ENCODE measurements at places on chromosomes 6 and 20.

GRCh38 chr6:16118825-16119224, 10.1 kb upstream of the MYLIP start:
- DNase-seq = no peak

DNA sequence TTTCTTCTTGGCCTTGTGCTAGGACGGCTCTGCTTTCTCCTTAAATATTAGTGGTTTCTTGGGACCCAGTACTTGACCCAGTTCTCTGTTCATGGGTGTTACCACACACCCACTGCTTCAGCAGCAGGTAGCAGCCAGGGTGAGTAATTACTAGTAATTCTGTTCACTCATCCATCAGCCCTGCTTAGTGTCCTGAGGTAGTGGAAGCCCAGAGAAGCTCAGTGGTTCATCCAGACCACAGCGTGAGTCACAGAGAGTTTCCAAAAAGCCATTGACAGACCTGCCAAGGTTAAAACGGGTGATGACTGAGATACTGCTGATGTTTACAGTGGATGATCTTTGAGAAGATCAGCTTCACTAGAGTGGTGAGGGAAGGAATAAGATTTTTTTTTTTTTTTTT, 51.7 kb upstream of the HINT3 start:
- DNase-seq = no peak

DNA sequence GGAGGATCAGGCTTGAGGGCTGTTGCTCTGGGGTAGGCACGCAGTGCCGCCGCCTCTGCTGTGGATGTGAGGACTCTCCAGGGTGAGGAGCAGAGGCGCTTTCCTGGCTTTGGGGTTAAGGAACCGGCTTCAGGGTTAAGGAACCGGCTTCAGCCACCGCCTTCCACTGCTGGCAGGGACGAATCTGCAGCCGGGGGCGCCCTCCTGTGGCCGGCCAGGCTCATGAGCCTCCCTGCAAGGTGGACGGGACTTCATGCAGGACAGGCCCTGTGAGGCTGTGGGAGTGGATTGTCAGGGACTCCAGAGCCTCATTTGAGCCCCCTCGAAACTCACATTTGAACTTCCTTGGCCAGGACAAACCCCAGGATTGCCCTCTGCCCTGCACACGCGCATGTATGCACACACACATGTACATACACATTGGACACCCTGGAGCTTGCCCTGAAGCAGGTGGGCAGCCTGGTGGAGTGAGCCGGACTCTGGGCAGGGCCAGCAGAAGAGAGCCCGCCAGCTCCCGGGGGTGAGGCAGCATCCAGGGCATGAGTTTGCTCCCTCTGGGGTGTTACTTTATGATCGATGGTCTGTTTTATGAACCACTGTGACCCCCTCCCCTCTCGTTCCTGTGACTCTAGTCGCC, 146.9 kb downstream of the PHACTR3 start:
- DNase-seq = peak; percentile 48

- DNase-seq = no peak
These were observed 12.5 kb upstream of the POU3F2 start for GRCh38 chr6:98821756-98822405.

DNA sequence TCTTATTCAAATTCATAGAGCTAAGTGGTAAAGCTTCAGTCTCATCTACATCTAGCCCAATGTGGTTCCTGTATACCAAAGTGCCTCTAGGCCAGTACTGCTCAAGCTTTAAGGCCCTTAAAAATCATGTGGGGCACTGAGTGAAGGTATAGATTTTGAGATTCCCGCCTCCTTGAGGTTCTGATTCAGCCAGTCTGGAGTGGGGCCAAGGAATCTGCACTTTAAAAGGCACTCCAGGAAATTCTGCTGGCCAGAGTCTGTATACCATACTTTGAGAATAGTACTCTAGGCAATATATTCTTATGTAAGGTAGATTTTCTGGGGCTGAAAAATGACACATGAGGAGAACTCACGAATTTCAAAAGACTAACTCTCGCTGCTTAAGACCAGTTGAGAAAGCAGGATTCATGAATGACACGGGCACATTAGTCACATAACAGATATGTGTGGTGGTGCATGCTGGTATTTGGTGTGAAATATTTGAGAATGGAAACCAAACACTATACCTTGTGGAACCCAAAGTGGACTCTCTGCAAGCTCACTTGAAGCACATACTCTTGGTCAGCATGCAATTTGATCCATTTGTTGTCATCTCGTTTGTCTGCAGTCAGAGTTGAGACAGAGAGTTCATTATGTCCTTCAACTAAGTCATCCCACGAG, 47.6 kb upstream of the SIM1 start:
- DNase-seq = no peak

GRCh38 chr6:81853975-81854374, 101.5 kb upstream of the TENT5A start:
- no peak for DNase-seq

DNA sequence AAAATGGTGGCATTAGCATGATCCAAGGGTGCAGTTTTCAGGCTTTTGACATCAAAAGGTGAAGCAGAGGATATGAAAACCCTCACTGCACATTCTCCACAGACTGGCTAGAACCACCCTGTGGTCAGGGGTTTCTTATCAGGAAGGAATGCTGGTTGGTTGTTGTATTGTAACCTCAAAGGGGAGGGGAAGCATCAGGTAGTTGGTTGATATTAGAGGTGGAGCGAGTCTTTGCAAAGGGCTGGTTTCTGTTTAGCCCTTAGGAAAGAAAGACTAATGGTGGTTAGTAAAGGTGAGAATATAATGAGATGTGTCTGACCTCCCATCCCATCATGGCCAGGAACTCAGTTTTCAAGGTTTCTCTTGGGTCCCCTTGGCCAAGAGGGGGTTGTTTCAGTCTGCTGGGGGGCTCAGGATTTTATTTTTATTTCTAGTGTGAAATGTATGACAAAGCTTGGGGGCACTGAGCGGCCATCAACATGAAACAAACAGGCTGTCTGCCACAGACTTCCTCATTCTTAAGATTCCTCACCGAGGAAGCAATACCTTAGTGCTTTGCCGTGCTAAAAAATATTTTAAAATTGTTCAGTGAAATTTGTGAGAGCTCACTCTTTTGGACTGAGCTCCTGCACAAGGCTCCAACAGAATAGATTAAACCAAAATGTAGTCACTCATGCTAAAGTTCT, 47.5 kb upstream of the PROKR2 start:
- no peak for DNase-seq

DNA sequence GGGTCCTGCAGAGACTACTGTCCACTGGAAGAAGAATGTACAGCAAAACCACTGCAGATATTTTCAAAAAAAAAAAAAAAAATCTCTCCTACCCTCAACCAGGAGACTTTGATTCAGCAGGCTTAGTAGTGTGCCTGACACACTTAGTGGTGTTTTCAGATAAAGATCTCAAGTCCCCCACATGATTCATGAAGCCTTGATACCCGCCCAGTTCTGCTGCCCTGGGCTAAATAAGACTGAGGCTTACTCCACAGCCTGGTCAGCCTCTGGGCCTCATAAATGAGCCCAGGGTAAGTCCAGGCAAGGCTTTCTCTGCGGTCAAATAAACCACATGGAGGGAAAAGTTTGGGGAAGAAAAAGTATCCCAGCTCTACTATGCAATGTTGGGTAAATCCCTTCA, 222.1 kb upstream of the ARID1B start:
- DNase-seq = no peak

DNA sequence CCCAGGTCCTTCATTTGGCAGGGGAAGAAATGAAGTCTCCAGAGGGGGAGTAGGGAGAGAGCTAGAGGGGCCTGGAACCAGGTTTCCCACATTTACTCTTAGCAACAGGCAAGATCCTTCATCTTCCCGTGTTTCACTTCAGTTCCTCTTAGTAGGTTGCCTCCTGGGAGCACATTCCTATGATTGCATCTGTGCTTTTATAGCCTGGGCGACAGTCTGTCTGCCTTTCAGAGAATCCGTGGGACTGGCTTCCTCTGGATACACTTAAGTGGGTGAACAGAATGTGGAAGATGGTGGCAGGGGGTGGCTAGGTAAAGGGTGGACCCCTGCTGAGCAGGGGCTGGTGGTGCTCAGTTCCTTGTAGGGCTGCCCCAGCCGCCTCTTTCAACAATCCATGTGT, 33.4 kb downstream of the STK35 start:
- DNase-seq = no peak

DNA sequence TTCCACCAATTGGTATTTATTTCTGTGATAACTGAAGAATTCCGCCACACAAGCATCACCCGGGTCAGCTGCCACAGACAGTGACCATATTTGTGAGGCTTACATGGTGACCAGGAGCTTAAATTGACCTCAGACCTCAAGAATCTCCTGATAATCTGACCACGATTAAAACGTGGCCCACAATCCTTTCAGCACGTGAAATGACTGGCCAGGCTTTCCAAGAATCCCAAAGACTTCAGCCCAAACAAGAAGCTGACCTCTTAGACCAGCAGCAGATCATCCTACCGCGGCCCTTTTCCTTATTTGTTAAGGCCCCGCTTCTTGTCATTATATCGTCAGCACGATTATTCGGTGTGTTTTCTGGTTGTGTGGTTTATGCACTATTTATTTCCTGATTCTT, 45.6 kb upstream of the CD93 start:
- no peak for DNase-seq
